Mammary epithelial cell (primary cell): ENCODE measurements at places on chromosomes 3 and 15. TPM values are rescaled to one million over a fixed set of nuclear protein-coding genes. Genes with fewer than 3 reads are reported as not detected.

DNA sequence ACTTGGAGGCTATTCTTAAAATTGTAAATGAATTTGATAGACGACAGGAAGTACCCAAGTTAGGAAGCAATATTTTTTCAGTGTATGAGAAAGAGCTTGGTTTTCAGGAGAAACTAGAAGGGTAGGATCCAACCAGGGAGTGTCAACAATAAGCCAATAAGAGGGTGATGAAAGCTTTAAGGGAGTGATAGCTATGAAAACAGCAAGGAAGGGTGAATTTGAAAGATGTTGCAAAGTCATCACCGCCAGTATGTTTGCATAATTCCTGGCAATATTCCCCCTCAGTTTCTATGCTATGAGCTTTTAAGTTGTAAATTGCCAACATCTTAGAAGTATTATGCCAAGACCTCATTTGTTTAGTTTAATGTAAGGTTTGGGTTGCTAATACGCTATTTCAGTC is 11.8 kb upstream of the CSTA start:
- peak; percentile 19 for DNase-seq

GRCh38 chr15:68557469-68558317 is 21.1 kb upstream of the CORO2B start:
- DNase-seq = no peak

- peak; percentile 48 for DNase-seq
Observed at GRCh38 chr3:186277268-186277909, 84.6 kb downstream of the DGKG start.

DNA sequence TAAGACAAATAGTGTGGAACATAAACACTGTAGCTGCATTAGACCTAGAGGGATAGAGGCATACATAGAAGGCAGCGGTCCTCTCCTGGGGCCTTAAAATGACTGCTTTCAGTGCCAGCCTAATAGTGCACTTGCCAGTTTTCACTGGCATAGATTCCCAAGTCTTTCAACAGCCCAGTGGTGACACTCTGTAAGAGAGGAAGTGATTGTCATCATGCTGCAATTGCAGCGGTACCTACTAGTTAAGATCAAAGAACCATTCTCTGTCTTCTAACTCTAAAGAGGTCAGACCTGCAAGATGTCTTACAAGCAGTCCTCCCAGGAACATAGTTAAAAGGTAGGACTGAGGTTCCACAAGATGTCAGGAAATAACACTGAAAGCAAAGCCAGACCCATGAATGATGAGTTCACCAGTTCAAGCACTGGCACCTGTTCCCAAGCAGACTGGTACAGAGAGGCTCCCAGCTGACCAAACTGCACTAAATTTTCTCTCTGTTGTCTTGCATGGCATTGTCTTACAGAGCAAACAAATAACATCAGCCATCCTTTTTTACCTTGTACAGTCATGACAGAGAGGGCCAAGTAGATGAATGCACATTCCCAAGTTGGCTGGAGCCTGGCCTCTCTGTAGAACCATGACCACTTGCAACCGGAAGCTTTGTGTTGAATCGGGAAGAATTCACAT is 100.5 kb upstream of the SKOR1 start:
- no peak for DNase-seq

CCK gene
- 1.5 TPM for total RNA-seq

DNA sequence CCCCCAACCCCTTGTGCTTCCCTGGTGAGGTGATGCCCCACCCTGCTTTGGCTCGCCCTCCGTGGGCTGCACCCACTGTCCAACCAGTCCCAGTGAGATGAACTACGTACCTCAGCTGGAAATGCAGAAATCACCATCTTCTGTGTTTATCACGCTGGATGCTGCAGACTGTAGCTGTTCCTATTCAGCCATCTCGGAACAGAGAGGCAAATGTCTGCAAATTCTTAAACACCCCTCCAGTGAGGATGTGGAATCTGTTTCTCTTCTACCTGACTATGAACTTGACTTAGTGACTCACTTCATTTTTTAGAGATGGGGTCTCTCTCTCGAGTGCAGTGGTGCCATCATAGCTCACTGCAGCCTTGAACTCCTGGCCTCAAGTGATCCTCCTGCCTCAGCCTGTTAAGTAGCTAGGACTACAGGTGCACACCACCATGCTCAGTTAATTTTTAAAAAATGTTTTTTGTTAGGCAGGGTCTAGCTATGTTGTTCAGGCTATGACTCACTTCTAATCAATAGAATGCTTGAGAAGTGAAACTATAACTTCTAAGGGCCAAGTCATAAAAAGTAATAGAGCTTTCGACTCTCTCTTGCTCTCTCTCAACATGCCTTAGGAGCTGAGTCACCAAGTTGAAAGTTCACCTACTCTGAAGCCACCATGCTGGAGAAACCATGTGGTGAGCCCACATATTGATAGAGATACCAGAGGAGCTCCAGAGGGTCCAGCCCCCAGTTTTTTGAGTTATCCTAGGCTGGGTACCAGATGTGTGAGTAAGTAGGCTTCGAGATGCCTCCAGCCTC is 11.5 kb upstream of the PARP14 start:
- peak; percentile 45 for DNase-seq

GOLGA6L7 gene
- total RNA-seq = not detected

GRCh38 chr3:30668051-30668609 is 61.7 kb downstream of the TGFBR2 start:
- DNase-seq = no peak

DNA sequence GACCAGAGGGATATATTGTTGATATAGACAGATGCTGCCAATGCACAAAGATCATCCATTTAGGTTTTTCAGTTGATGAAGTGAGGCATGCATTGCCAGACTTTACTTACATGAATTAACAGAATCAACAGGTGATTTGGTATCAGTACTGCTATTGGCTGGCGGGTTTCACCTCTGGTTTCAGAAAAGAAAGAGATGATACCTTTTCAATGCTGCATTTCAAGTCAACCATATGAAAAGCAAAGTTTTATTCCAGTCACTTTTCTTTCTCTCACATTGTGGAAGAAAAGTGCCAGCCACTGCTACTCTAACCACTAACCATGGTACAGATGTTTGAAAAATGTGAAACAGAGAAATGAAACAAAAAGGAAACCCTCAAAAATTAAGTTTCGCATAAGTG is 289.1 kb downstream of the TIGIT start:
- DNase-seq = no peak

GRCh38 chr3:12796171-12797123 is at the start of gene CAND2:
Gene CAND2, plus strand, starts transcription at chr3:12796680. Its CDS starts 41 bp downstream, at chr3:12796721.
- DNase-seq = no peak

SLC12A6 gene
- total RNA-seq = 15.2 TPM
